Ovary (tissue), 10 donors: ENCODE measurements at places on chromosomes 1 and 21. TPM values are rescaled to one million over a fixed set of nuclear protein-coding genes. Genes with fewer than 3 reads are reported as not detected.

DNA sequence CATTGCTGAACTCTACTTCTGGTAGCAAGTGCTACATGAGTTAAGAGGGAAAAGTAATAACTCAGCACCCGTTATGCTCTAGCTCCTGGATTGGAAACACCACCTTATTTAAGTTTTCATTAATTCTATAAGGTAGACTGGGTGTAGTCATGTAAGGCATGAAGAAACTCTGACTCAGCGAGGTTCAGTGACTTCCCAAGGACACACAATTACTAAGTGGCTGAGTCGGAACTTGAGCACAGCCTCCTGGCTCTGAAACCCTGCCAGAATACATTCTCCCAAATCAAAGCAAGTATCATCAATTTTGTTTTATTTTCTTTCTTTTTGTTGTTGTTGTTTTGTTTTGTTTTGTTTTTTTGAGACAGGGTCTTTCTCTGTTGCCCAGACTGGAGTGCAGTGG is 29.1 kb upstream of the SCCPDH start:
- no peak for DNase-seq

DNA sequence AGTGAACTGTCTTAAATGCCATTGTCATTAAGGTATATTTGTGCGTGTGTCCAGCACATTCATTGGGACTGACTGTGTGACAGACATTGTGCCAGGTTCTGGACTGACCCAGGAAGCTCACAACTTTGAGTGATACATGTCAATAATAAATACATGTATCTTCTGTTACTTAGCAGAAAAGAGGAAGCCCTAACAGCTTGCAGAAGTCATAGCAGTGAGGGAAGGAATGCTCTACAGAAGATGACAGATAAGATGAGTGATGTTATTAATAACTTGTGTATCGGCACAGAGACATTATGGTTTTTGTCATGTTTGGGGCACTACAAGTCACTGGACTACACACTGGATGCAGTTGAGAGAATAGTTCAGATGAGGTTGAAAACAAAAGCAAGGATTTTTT is 1.2 kb upstream of the SRSF11 start:
- no peak for DNase-seq

GRCh38 chr1:236281198-236281653 is 532 bp downstream of the ERO1B start:
- peak; percentile 23 for DNase-seq

GRCh38 chr1:150810958-150811659 is 3.0 kb upstream of the CTSK start:
- DNase-seq, result no peak

- no peak for DNase-seq
These were observed 11.4 kb downstream of the TIE1 start for GRCh38 chr1:43312212-43312623.

DNA sequence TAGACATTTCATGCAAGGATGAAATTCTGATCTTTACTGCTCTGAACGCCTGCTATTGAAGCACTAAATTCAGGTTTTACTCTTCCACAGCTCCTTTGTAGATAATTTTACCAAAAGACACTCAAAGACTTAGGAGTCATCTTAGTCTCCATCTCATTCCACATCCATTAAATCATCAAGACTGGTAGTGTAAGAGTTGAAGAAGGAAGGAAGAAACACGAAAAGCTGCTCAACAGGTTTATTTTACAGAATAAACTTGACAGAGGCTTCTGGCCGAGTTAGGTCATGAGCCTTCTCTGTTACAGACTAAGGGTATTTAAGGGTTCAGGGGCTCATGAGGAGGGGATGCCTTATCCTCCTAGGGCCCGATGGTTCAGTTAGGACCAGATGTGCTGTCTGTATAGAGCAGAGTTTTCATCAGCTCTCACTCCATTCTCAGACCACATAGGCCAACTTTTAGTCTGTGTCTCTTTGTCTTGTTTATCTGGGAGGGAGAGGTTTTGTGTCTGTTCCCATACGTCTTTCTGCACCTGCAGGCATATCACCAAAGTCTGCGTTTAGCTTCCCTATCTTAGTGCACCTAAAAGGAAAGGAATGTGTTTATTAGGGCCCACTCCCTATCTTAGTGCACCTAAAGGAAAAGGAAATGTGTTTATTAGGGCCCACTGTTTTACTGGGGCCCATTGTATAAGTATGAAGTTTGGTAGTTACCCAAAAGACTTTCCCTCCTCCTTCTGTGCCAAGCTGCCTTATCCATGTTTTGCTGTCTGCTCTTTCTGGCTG is 57.4 kb upstream of the RGS18 start:
- DNase-seq, result no peak

Gene ROR1
- total RNA-seq, result 15.0 TPM
